ENCODE measurements at places on chromosomes 2 and 18. TPM values are rescaled to one million over a fixed set of nuclear protein-coding genes. Genes with fewer than 3 reads are reported as not detected.

Gene IL1A
- 9.4 TPM for total RNA-seq

Gene SERPINB2
- not detected for total RNA-seq

DNA sequence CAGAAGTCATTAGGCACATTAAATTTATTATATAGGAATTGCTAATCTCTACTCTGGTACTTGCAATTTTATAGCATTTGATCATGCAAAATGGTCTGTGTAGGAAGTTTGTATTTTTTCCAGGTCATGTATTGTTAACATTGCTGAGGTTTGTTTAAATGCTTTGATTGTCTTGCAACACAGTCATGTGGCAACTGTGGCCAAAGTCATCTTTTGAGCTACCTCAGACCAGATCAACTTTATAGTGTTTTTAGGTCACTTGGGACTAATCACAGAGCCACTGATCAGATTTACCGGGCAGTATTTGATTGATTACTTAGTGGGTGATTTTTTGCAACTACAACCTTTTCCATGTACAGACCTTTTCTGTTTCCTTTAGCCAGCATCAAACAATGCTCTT lies 3.7 kb downstream of the SERPINB5 start:
- DNase-seq, result no peak

- DNase-seq, result peak; percentile 76
Measured at GRCh38 chr2:201191132-201191875, 8.4 kb downstream of the CASP10 start.

GRCh38 chr2:156006721-156007618 lies 325.6 kb downstream of the NR4A2 start:
- no peak for DNase-seq

DNA sequence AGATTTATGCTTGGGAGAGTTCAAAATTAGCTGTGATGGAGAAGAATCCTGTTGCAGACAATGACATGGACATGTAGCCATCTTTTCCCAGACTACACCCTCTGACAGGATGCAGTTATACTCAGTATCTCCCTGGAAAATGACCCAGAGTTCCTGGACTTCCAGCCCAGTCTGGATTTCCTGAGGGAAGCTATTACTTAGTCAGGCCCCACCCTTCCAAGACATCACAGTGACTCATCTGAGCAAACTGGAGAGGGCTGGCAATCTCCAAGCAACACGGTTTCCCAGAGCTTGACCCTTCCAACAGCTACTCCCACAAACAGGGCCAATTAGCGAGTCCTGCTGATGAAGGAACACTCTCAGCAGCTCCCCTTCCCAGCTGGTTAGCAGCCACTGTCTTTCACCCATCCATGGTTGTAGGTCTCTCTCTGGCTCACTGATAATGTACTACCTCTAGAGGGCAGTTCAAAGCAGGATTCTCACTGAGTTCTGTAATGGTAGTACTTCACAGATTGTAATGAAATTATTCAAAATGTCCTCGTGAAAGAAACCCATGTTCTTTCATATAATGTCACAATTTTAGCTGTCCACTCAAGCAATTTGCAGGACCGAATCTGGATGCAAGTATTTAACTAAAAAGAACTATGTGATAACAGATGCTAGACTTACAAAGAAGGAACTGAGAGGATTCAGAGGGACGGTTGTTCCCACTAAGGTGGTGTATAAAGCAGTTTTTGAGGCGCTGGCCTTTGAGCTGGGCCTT lies 110.2 kb downstream of the MDH1 start:
- peak; percentile 70 for DNase-seq

- no peak for DNase-seq
Measured at GRCh38 chr18:36420826-36421225, 123.3 kb downstream of the FHOD3 start.

DNA sequence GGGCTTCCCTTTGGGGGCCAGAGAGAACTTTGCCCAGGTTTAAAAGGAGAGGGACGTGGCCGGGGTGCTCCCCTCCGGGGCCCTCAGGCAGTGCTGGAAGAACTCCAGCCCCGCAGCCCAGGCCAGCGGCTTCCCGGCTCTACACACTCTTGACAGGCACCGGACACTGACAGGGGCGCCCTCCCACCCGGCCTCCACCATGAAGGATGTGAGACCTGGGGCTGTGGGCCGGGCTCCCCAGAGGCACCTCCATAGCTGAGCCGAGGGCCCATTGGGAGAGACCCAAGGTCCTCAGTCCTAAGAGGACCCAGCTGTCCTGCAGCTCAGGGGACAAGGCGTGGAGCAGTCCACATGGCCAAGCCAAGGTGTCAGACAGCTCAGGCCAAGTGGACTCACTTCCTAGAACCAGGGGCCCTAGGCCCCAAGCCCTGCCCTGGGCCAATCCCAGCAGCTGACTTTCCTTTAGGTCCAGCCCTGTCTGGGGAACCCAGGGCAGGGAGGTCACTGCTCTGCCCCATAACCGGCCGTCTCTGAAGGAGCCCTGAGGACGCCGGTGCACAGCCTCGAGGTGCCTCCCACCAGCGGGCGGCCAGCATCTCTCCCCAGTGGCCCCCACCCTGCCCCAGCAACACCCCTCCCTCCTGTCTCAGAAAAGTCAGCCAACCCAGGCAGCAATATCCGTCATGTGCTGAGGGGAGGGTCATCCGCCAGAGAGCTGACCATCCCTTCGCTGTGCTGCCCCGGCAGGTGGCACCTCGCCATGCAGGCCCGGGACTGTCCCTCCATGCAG lies 51.8 kb downstream of the BIN1 start:
- DNase-seq, result no peak

GRCh38 chr2:200472853-200473464 lies 36.9 kb downstream of the KCTD18 start:
- DNase-seq, result no peak

DNA sequence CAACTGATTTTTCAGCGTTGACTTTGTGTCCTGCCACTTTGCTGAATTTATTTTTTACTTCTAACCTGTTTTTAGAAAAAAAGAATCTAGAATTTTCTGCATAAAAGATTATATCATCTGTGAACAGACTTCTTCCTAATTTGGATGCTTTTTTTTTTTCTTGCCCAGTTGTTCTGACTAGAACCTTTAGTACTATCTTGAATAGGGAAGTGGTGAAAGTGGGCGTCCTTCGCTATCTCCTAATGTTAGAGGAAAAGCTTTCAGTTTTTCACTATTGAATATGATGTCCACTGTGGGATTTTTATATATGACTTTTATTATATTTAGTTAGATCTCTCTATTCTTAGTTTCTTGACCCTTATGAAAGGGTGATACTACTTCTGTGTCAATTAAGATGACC lies 25.7 kb upstream of the KCNJ13 start:
- DNase-seq, result no peak

DNA sequence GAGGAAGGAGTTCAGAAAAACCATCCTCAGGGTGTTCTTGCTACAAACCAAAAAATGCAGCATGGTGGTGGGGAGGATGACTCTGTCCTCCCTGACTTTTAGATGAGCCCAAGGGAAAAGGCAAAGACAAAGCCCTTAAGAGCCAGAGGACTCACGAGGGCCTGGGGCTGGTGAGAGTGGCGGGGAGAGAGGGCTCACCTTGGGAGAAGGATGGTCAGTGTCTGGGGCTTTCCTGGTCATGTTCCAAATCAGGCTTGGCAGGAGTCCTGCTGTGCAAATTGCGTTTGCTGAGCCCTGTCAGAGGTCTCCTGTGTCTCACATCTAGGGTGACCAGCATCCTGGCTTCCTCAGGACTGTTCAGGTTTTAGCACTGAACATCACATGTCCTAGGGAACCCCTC lies 4.7 kb downstream of the UGT1A1 start:
- no peak for DNase-seq

DNA sequence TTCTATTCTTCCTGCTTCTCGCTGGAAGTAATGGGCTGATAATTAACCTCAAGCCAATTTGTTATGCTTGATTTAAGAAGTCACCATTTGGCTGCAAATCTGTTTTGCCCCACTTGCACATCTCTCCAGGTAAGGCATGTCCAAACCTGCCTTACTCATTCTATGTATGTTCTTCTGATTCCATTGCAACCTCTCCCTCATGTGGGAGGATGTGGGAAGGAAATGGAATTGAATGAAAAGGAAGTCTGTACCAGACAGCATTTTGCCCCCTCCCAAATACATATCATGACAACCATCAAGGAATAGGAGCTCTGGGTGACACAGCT lies 131.7 kb downstream of the NRP2 start:
- no peak for DNase-seq

DNA sequence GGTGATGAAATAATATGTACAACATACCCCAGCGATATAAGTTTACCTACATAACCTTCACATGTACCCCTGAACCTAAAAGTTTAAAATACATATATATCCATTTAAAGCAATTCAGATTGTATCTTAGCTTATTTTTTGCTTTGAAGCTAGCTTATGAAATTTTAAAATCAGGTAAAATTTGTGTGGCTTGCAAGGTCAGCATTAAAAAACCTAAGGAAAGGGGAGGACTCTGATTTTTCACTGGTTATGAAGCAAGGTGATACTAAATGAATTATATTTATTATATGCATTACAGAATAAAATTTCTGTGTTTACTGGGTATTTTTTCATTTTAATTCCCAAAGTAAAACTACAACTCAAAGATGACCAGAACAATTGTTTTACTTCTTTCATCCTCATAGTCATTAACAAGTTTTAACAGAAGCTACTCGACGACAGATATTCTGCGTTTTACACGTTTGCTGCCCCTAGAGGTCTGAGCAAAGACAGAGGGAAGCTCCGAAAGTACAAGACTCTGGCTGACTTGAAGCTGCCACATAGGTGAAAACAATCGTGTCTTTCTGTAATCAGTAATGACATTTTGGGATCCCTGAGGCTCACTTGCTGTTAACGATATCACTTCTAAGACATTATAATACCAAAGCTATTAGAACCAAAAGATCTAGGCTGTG lies 17.1 kb downstream of the PKP4 start:
- DNase-seq, result no peak
